ENCODE measurements at places on chromosomes 13 and 19.

- peak; percentile 72 for DNase-seq
Measured at GRCh38 chr13:110560601-110561343, 750 bp downstream of the RAB20 start.

DNA sequence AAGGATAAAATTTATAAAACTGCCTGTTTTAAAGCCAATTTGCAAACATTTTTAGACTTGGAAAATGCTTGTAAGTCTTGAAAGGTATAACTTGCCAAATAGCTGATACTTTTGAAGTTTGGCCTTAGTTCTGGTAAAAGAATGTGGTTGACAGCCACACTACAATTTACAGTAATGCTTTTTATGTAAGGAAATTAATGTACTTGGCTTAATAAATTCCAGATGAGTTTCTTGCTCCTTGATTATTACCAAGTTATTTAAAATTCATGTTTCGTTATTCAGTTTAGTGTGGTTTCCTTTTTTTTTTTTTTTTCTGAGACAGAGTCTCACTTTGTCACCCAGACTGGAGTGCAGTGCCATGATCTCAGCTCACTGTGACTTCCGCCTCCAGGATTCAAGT is 14.9 kb downstream of the LMO7 start:
- no peak for DNase-seq

DNA sequence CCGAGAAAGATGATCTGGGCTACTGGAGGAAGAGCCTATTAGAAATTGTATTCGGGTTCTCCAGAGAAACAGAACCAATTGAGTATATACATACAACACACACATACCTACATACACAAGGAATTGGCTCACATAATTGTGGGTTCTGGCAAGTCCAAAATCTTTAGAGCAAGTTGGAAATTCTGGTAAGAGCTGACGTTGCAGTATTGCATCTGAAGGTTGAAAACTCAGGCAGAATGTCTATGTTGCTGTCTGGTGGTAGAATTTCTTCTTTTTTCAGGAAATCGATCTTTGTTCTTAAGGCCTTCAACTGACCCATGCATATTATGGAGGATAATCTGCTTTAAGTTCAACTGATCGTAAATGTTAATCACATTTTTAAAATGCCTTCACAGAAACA is 15.5 kb upstream of the OLFM4 start:
- DNase-seq, result no peak

DNA sequence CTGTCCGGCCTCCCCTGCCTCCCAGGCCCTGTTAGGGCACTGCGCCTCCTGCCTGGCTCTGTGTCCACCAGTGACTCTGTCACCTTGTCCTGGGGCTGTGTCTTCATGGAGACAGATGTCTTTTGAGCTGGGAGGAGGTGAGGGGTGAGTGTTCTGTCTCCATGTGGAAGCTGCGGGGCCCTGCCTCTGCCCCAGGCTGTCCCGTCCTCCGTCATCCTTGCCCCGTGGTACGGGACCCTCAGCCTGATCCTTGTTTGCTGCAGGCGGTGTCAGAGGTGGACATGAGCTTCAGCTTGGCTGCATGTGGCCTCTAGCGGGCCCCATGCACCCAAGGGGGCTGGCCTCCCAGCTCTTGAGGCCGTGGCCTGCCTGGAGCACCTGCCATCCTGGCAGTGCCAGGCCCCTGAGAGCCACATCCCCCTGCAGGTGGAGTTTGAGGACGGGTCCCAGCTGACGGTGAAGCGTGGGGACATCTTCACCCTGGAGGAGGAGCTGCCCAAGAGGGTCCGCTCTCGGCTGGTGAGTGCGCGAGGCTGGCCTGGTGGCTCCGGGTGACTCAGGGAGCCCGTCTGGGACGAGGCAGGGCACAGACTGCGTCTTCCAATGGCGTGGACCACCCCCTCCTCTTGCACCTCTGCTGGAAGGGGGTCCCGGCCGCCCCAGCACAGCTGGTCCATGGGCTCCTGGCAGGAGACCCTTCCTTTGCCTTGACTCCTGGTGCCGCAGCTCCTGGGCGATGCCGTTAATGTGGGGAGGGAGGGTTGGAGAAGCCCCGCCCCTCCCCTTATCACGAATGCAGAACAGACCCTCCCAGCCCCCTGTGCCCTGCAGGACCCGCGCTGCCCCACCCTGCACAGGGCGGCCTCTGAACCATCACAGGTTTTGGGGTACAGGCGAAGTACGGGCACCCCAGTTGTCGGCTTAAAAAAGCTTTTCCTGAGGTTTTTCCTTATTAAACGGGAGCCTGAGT is 181.3 kb downstream of the KDM4B start:
- no peak for DNase-seq

DNA sequence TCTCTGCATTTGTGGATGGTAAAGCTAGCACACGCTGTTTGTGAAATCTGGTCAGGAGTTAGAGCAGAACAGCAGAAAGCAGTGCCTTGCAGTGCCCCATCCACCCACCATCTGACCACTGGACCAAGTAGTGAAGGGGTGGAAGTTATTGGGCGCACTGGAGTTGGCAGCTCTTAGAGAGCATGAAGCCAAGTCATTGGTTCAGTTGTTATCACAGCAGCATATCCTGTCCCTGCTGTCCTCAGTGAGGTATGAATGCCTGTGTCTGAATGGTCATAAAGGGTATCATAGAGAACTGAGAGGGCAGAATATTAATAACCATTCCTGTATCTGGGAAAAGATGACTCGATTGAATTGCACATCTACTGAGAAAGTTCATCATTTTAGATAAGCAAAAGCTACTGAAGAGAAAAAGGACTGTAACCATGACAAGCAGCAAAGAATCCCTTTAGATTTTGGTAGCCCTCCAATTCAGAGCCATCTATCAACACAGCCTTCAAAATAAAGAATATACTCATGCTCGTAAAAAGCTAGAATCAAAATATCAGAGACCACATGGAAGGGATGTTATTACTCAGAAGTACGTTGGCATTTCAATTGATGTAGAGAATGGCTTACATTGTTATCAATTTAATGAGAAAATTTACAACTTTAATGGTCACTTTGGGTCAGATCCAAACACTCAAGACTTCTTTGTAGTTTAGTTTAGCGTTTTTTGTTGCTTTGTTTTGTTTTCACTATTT is 919.0 kb downstream of the EFNB2 start:
- DNase-seq, result no peak

DNA sequence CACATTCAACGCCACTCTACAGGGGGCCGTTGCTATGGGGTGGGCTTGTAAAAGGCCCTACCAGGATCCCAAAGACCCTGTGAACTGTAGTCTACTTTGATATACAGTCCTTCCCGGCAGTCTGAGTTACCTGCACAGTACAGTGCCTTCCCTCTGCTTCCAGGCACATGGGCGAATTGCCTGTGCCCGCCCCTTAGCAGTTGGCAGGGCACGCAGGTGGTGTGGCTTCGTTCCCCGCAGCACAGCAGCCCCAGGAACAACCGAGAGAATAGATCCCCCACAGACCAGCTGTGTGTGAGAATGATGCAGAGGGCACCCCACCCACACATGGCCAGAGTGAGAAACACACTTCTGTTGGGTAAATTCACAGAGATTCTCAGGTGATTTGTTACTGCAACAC is 60.6 kb downstream of the MRPL57 start:
- no peak for DNase-seq

DNA sequence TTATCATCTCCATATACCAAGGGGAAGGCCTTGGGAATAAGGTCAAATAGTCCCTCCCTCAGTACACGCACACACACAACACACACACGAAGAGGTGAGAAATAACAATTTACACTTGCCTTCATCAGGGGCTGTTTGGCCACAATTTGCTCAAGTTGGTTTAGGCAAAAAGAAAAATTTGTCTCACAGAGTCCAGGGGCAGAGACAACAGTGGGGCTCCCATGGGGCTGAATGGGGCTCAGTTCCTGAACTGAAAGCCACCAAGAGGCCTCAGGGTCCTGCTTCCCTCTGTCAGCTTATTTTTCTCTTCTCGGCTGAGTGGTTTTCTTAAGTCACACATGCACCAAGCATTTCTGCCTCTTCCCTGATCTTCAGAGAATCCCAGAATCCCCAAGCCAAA is 35.5 kb downstream of the PCDH8 start:
- DNase-seq, result no peak

DNA sequence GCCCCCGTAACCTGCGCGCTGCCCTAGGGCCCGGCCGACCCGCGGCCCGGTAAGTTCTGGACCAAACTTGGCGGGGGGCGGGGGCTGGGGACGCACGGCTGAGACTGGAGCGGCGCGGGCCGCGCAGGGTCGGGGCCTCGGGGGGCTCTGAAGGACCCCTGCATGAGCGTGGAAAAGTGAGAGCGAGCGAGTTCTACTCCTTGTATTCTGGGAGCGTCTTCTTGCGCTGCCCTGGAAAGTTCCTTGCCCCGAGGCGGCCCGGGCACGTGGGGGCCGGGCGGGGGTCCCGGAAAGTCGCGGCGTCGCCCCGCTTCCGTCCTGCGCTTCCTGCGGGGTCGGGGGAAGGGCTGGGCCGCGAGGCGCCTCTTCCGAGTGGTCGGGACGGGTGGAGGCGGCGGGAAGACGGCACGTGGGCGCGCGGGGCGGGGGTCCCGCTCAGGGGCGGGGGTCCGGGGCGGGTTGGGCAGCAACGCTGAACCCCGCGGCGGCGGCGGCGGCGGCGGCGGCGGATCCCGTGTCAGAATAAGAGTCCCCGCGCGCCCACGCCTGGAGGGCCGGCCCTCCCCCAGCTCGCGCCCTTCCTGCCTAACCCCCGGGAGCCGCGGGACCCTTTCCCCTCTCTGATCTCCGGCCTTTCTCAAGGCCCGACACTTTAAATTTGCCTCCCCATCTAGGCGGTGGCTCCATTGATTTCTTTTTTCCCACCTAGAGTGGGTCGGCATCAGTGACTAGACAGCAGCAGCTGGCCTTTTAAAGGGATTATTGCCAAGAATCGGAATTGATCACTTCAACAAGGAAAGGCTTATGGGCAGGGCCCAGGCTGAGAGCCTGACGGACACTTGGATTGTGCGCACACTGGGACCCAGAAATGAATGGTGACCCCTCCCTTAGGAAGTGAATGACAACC is 749 bp downstream of the GATAD2A start:
- DNase-seq, result peak; percentile 86

GRCh38 chr13:35797991-35798390 is 321.5 kb upstream of the MAB21L1 start:
- no peak for DNase-seq

DNA sequence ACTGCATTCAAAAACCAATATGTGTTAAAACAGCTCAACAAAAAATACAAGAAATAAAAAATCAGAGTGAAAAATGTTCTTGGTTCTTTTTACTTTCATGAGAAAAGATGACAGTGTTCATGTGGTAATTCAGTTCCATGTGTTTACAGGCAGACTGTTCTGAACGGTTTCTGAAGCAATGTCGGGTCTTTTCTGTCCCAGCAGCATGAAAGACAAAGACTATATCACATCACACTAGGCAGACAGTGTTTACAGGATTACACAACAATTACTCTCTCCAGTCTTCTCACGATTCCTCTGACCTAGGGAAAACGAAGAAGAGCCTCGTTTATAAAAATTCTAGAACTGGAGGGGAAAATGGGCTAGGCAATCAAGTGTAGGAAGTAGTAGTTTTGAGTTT is 83.4 kb downstream of the UBL3 start:
- DNase-seq, result no peak

DNA sequence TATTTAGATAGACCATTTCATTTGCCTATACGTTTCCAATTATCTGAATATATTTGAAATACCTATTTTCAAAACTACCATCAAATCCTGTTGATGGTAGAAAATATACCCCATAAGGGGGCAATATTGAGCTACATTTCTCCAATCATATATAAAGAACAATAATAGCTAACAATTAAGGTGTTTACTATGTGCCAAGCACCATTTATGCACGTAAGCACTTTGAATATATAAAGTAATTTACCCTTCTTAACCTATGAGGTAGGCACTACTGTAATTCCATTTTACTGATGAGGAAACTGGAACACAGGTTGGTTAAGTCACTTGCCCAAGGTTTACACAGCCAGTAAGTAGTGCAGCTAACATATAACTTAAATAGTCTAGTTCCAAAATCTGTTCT is 79.2 kb downstream of the UBL3 start:
- DNase-seq, result no peak

DNA sequence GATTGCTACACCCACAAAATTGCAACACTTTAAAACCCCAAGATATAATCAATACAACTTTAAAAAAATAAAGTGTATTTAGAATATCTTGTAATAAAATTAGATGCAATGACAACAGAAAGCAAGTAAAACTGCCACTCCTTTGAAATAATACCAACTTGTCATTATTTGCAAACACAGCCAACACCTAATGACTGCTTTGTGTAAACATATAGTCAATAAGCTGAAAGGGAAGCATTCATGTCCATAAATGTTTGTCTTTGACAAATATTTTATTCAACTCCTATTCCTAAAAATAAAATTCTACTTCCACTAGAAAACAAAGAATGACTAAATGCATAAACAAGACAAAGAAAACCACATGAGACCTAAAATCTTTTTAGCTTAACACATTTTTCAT is 6.6 kb downstream of the SMAD9 start:
- no peak for DNase-seq

- DNase-seq, result peak; percentile 61
Measured at GRCh38 chr19:41945135-41945766, 13.9 kb downstream of the RABAC1 start.

- DNase-seq, result no peak
Measured at GRCh38 chr19:34274284-34274826, 20.0 kb downstream of the GARRE1 start.

GRCh38 chr13:31063772-31064171 is 97.9 kb downstream of the HSPH1 start:
- DNase-seq, result no peak

GRCh38 chr13:41859565-41859964 is 101.3 kb downstream of the VWA8 start:
- no peak for DNase-seq

DNA sequence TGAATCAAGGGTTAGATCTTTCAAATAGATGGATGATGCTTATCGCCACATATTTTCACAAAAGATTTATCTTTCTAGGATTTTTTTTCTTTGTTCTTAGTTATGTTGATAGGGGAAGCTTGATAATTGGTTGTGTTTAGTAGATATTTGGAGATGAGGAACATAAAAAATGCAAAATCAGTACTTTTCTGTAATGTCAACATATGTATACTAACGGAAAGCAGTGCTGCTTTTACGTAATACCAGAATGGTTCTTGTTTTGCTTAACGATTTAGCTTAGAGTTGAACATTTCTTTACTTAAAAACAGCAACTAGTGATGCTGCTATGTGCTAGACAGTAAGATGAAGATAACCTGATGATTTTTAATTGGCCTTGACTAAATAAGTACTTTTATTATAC is 3.0 kb downstream of the ZMYM2 start:
- no peak for DNase-seq

DNA sequence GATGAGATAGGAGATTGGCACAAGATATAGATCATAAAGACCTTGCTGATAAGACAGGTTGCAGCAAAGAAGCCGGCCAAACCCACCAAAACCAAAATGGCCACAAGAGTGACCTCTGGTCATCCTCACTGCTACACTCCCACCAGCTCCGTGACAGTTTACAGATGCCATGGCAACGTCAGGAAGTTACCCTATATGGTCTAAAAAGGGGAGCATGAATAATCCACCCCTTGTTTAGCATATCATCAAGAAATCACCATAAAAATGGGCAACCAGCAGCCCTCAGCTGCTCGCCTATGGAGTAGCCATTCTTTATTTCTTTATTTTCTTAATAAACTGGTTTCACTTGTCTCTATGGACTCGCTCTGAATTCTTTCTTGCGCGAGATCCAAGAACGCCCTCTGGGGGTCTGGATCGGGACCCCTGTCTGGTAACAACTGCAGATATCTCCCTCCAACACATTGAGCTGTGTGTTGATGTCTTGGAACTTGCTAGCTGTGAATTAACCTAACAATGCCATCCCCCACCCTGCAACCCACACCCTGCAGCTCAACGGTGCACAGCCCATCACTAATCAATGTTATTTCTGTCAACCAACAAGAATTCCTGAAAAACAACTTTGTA is 27.1 kb upstream of the GRTP1 start:
- DNase-seq, result no peak

- no peak for DNase-seq
Measured at GRCh38 chr13:98957731-98958442, 20.0 kb downstream of the DOCK9 start.
